ENCODE measurements at places on chromosomes 6 and 20.

DNA sequence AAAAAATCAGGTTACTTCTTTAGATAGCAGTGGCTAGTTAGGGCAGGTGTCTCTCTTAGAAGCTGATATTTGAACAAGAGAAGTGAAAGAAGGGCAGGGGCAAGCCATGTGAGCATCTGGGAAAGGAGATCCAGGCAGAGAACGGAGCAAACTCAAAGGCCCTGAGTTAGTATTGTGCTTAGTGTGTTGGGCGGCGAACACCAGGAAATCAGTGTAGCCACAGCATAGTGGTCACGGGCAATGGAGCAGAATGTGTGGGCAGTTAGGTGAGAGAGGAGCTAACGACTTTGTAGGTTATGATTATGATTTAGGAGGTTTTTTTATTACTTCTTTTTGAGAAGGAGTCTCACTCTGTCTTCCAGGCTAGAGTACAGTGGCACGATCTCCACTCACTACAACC is 229.3 kb downstream of the TMEM242 start:
- DNase-seq = no peak

- DNase-seq = no peak
Measured at GRCh38 chr6:19322691-19323485, 514.3 kb upstream of the ID4 start.

DNA sequence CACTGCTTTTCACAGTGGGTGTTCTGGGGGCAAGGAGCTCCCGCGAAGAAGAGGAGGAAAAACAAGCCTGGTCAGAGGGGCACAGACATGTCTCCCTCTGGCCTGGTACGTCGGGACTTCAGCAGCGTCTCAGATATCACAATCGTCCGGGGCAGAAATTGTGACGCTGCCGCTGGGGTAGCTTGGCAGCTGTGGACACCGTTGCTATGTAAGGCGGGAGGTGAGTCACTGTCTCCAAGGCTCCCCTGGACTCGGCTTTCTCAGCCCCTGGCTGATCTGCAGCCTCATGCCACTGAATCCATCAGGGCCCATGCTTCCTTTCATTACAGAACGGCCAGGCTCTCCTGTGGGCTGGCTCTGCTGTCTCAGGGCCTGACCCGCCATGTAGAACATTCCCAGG is 98.7 kb downstream of the SULF2 start:
- no peak for DNase-seq

DNA sequence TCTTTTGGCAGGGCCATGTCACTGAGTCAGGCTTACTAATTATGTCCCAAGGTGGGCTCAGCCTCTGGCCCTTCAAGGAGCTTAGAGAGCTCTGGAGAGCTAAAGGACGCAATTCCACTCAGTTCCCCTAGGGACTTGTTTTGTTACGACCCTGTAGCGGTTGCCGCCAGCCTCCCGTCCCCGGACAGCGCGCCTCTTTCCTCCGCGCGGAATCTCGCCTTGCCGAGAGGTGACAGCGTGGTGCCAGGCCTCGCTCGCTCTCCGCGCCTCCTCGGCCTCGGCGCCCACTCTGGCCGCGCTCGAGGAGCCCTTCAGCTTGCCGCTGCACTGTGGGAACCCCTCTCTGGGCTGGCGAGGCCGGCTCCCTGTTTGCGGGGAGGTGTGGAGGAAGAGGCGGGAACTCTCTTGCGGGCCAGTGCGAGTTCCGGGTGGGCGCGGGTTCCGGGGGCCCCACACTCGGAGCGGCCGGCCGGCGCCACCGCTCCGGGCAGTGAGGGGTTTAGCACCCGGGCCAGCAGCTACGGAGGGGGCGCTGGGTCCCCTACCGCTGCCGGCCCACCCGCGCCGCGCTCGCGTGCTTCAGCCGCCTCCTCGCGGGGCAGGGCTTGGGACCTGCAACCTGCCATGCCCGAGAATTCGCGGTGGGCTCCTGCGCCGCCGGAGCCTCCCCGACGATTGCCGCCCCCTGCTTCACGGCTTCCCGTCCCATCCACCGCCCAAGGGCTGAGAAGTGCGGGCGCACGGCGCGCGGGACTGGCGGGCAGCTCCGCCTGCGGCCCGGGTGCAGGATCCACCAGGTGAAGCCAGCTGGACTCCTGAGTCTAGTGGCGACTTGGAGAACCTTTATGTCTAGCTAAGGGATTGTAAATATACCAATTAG is 9.9 kb upstream of the ZNF311 start:
- no peak for DNase-seq

DNA sequence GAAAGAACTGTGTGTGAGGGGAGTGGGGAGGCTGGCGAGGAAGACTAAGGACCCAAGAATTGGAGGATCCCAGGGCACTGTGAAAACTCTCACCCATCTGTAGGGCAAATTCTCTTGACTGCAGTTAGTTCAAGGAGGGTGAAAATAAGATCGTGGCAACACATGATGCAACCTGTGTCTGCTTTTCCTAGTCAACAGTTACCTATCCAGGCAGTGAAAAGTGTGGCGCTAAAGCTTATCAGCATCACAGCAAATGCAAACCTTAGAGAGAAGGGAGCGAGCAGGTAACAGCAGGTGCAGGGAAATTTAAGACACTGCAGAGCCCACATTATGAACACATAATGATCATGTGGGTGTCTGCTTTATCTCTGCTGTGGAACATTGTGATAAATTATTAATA is 97.7 kb upstream of the SGK1 start:
- DNase-seq = no peak

DNA sequence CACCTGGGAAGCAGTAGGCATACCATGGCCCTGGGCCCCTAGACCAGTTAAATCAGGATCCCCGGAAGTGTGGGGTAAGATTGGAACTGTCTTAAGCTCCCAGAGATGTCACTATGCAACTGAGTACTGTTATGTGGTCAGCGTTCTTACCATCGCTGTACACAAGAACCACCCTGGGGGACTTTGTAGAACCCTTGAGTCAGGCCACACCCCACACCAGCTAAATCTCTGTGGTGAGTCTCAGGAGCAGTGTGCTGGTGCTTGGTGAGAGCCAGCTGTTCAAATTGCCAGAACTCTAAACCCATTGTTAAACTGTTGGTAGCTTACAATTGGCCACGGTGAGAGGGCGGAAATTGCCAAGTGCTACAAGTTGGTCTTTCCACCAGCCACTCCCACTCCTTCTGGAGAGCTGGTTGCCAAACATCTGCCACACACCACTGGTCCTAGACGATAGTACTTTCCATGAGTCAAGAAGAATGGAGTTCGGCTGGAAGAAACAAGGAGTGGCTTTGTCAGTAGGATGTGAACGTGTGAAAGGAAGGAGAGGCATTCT is 80.5 kb upstream of the SYNDIG1 start:
- DNase-seq = no peak

DNA sequence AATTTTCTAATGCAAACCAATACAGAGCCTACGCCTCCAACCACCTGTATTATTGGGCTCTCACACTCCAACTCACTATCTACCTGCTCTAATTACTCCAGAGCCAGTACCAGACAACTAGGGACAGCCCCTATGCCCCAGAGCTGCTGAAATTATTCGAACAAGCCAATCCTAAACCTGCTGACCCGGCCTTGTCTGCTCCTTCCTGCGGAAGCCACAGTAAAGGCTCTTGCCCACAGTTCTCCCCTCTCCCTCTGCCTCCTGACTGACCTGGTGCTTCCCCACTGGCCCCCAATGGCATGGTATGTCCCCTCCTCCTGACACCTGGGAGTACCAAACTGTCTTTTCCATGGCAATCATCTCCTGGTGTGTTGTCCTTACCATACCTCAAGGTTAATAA is 4.1 kb upstream of the TOX2 start:
- no peak for DNase-seq

DNA sequence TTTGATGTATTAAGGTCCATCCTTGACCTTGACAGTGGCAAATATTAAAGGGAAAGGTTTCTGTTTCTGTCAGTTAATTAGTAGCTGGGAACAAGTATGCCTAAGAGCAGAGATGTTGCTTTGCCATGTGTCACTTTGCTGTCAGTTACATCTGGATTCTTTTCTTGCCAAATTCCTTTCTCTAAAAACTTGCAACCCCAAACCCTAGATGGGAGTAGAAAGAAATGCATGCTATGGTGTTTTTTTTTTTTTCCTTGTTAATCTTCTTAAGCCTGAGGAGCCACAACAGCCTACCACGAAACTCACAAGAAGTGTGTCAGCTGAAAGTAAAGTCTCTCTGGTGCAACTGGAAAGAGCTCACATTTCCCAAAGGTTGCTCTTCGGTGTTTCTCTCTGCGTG is 18.0 kb upstream of the CLDN20 start:
- no peak for DNase-seq

- no peak for DNase-seq
Measured at GRCh38 chr6:142821860-142822259, 123.1 kb downstream of the HIVEP2 start.

DNA sequence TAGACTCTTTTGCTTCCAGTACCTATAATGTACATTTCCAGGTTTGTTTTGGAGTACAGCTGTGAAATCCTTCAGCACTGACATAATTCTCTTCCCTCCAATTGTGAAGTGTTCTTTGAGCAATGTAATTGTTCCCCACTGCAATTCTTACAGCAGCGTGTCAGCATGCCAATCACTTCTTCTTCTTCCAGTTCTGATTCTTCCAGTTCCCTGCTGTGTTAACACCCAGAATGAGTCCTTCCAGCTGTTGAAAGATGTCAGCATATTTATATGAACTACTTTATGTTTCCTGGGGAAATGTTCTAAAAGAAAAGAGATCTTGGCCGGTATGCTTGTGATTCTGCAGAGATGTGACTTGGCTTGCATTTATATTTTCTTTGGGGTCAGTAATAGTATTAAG is 213.9 kb downstream of the UNC5CL start:
- no peak for DNase-seq

GRCh38 chr6:127176146-127176545 is 57.7 kb downstream of the RSPO3 start:
- DNase-seq = no peak

- no peak for DNase-seq
Measured at GRCh38 chr6:27049863-27050781, 197.4 kb upstream of the PRSS16 start.

DNA sequence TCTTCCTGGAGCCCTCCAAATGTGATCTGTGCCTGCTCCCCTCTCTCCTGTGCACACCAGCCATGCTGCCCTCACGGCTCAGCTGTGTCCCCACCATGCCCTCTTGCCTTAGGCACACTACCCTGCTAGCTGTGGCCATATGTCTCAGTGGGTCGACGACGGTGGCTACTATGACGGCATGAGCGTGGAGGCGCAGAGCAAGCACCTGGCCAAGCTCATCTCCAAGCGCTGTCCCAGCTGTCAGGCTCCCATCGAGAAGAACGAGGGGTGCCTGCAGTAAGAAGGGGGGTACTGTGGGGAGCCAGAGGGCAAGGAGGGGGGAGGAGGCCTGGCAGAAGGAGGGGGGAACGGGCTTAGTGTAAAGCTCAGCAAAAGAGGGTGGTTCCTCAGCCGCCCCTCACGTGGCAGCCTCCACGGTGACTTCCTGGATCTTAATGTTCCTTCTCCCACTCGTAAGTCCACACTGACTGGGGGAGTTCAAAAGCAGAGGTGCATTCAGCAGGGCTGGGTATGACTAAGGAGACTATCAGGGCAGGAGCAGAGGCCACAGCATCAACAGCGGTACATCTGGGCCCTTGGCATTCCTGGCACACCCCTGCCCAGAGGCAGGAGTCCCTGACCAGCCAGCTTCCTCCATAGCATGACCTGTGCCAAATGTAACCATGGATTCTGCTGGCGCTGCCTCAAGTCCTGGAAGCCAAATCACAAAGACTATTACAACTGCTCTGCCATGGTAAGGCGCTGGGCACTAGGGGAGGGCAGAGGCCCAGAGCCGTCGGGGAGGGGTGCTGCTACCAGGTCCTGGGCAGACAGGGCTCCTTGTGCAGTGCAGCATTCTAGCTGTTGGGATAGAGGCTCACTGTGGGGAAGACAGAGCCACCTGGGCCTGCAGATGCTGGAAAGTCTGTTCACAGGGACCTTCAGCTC is 8.0 kb downstream of the DNPH1 start:
- DNase-seq = no peak

GRCh38 chr6:159305804-159306537 is 136.8 kb downstream of the FNDC1 start:
- no peak for DNase-seq

DNA sequence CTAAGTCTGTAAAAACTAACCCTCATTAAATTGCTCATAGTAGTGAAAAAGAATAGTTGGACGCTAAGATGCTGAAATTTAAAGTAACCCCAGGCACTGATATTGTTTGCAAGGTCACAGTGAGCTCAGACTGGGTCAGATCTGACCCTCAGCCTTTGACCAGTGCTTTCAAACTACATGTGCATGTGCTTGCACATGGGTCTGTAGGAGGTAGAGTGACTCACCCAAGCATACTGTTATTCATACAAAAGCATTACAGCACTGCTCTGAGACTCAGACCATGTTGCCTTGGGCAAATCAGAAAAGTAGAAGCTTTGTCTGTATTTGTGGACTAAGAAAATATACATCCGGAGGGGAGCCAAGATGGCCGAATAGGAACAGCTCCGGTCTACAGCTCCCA is 326.4 kb upstream of the MARCKS start:
- DNase-seq = no peak

DNA sequence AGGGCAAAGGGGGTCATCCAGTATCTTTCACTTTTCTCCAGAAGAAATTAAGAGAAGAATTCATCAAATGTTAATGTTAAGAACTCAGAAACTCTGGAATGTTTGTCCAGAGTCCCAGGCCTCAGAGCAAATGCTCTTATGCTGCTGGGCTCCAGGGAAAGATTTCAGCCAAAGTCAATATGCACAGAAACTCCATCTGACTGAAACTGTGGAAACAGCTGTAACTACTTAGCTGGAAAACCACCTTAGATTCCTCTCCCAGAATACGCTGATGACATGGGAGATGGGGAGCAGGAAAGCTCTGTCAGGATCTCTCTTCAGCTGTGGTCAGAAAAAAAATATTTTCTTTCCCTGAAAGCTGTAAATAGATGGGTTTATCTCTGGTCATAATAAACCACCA is 559.6 kb downstream of the RFPL4B start:
- no peak for DNase-seq

GRCh38 chr6:79630883-79631692 is at the start of gene SH3BGRL2:
Gene SH3BGRL2 (plus strand): TSS chr6:79631329. CDS start chr6:79631462, 133 bp downstream.
- peak; percentile 38 for DNase-seq

DNA sequence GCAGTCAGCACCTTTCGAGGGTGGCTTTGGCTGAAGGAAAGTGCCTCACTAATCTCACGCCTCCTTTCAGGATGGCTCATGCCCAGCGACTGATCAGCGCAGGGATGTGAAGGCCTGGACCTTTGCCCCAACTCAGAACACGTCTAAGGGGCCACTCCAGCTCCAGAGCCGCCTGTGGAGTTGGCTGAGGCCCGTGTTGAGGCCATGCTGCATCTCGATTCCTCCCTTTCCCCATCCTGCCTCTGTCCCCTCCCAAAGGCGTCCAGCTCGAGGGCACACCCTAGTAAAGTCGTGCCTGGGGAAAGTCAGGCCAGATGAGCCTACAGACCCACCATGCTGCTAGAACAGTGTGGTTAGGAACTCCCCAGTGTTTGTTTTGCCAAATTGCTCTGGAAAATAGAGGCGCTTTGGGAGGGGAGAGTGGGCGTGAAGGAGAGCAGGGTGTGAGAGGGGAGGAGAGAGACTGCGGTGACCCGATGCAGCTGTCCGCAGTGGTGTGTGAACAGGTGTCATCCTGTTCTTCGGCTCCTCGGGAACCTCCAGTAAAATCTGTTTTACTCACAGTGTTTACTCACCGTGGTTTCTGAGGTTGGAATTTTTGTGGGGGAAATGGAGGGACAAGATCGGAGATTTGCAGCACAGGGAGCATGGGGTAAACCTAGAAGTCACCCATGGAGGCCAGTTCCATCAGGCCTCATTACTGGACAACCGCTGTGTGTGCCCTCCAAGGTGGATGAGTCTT is 85.0 kb upstream of the PMEPA1 start:
- no peak for DNase-seq

Measured in NCI-H1694 treated with DMSO at 0.1 percent for 48 hours (cell line).